MCF 10A (cell line): ENCODE measurements at places on chromosomes 1 and 21.

DNA sequence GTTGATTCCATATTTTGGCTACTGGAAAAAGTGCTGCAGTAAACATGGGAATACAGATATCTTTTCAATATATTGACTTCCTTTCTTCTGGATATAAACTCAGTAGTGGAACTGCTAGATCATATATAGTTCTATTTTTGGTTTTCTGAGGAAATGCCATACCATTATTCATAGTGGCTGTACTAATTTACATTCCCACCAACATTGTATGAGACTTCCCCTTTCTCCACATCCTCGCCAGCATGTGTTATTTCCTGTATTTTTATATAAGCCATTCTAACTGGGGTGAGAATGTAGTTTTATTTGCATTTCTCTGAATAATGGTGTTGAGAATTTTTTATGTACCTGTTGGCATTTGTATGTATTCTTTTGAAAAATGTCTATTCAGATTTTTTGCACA is 385.2 kb downstream of the NUF2 start:
- DNase-seq = no peak

DNA sequence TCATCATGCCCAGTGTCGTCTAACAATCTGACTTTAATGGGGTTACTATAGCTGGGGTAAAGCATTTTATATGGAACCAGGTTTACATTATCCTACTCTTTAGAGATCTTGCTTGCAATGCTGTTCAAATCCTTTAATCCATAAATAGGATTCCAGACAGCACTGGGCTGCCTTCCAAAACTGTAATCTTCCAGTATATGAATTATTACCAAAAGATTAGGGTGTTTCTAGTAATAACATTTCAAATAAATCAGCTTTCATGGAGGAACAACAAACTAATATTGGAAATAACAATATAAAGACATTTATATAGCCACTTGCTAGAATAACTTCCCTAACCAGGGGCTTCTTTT is 88.6 kb upstream of the PLXNA2 start:
- no peak for DNase-seq

DNA sequence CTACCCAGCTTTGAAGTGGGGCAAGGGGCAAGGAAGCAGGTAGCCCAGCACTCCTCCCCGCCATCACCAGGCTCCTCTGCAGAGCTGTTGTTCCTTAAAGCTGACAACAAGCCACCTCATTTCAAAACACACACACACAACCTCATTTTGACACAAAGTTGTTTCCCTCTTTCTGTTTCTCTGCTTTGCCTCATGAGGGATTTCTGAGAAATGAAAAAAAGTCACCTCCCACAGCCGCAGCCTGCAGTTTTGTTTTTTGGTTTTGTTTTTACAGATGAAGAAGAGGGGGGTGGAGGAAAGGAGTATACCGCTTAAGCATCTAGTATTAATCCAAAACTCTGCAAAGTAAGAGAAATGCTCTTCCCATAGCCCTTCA is 12.1 kb downstream of the MCL1 start:
- no peak for DNase-seq

GRCh38 chr21:25456672-25457071 is 150.6 kb downstream of the MRPL39 start:
- DNase-seq = no peak

GRCh38 chr1:226731257-226731893 is 7.7 kb downstream of the ITPKB start:
- no peak for DNase-seq

GRCh38 chr1:64231153-64231552 is 27.7 kb downstream of the UBE2U start:
- no peak for DNase-seq

- DNase-seq = peak; percentile 86
These were observed 826 bp downstream of the LAPTM5 start for GRCh38 chr1:30756545-30757351.

- no peak for DNase-seq
These were observed 30.0 kb downstream of the HIVEP3 start for GRCh38 chr1:41888756-41889155.

DNA sequence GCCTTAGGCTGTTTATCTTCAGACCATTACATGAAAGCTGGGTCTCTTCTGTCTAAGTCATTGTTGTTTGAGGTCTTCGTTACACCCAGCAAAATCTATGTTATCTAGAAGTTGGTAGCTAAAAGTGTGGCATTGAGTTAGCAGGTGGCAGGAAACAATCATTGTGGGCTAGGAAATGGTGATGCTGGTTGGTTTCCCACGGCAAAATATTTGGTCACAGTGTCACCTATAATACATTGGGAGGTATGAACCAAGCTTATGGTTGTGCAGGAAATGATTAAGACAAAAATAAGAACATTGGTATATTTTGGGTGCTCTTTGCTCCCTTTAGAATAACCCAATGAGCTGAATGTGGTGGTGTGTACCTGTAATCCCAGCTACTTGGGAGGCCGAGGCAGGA is 169.7 kb downstream of the TRIM33 start:
- no peak for DNase-seq

GRCh38 chr1:225881959-225882693 is at the start of gene TMEM63A:
Gene TMEM63A (minus strand): TSS chr1:225882380. CDS start chr1:225877580, 4,800 bp downstream.
- peak; percentile 92 for DNase-seq

GRCh38 chr1:36222481-36223380 is 1.5 kb upstream of the THRAP3 start:
- DNase-seq = no peak

- DNase-seq = no peak
These were observed 48.7 kb upstream of the PSEN2 start for GRCh38 chr1:226821719-226822085.
